ENCODE measurements at places on chromosomes 2 and 18. TPM values are rescaled to one million over a fixed set of nuclear protein-coding genes. Genes with fewer than 3 reads are reported as not detected.

The POTEC gene
- total RNA-seq: not detected

The CAVIN2 gene
- total RNA-seq: 25.4 TPM

The HOXD4 gene
- not detected for total RNA-seq

The LIMS3 gene
- 1.6 TPM for total RNA-seq

The PSMG2 gene
- total RNA-seq: 56.8 TPM
